GDM1 (cell line): ENCODE measurements at places on chromosomes 3 and 15.

- DNase-seq, result peak; percentile 23
Observed at GRCh38 chr15:65101411-65101890, 13.5 kb downstream of the UBAP1L start.

- DNase-seq, result peak; percentile 53
Observed at GRCh38 chr3:39189959-39190269, 2.5 kb downstream of the XIRP1 start.

- DNase-seq, result no peak
Observed at GRCh38 chr3:13728487-13728886, 151.4 kb downstream of the WNT7A start.

DNA sequence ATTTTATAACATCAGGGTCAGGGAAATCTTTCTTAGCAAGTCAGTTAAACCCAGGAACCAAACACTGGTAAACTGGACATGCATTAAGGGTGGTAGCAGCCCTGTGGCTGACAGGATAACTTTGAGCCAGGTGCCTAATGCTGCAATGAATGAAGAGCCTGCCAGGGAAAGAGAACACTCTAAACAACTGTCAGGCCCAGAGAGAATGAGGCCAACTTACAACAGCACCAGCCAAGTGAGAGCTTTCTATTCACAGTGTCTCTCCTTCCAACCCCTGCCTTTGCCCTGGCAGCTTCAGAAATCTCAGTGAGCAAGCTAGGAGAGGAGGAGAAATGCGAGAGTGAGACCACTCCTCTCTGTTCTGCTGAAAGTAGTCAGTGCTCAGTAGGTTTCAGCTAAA lies 50.4 kb upstream of the ATP2C1 start:
- no peak for DNase-seq

DNA sequence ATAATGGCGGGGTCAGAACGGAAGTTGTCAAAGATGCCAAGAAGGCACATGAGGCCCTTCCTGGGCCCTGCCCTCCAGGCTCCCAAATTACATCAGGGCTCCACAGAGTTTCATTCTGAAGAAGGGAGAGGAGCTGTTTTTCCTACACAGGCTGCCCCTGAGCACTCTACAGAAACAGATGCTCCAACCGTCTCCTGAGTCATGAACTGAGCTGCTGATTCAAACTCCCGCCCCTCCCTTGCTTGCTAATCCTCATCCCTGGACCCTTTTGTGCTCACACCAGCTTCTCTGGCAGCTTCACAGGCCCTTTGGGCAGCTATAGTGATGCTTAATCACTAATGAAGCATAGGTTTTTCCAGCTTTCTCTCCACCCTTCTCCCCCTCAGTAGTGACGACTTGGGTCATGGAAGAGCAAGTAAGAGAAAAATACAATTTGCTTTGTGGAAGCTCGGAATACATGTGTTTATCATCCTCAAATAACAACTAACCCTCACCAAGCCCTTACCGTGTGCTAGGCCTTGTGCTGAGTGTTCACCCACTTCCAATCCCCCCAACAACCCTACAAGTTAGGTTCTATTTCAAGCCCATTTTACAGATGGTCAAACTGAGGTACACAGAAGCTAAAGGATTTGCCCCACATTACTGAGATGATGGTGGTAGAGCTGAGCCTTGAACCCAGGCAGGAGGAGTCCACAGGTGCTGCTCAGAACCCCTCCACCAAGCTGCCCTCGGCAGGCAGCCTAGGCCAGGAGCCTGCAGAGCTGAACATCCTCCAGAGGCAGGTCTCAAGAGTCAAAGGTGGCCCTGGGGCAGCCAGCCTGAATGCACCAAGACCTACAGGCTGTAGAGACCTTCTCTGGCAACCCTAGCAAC lies 21.9 kb downstream of the MEGF11 start:
- DNase-seq, result no peak
